ENCODE measurements at places on chromosomes 1 and 21. TPM values are rescaled to one million over a fixed set of nuclear protein-coding genes. Genes with fewer than 3 reads are reported as not detected.

FCER1A gene
- 0.07 TPM for polyA plus RNA-seq

TACSTD2 gene
- polyA plus RNA-seq = 0.30 TPM

PTPN22 gene
- 0.15 TPM for polyA plus RNA-seq

DCDC2B gene
- not detected for polyA plus RNA-seq

CD55 gene
- 318 TPM for polyA plus RNA-seq

DNA sequence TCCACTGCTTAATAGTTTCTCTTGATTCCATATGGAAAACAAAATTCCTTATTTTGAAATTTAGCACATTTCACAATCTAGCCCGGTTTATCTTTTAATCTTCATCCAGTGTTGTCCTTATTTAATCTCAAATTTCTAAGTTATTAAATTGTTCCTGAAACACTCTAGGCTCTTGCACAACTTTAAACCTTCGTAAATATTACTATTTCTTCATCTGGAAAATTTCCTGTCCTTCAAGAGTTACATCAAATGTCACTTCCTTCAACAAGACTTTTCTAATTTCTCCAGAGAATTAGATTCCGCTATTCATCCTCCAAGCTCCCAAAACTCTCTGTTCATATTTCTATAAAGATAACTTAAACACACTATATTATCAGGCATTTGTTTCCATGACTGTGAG is 6.5 kb downstream of the FMO5 start:
- no peaks in the 10 kb centered on the region for H3K4me1 ChIP-seq
- no peak overlapping the region for H3K4me3 ChIP-seq
- no peaks in the 10 kb centered on the region for H3K36me3 ChIP-seq
- H3K27ac ChIP-seq = no peak overlapping the region
- no peak for DNase-seq
- no peaks in the 10 kb centered on the region for H3K27me3 ChIP-seq

DNA sequence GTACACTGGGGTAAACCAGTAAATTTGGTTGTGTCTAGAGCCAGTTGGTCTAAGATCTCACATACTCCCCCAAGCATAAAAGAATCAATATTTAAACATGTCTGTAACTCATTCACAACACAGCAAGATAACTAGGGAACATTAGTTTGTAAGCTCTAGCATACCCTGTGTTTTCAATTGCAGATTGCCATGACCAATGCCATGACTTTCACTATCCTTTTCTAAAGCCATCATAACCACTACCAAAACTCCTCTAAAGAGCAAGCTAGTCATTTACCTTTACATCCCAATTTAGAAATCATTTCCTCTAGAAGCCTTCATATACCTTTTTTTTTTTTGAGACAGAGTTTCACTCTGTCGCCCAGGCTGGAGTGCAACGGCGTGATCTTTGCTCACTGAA is 56.5 kb upstream of the PLA2G4A start:
- H3K27ac ChIP-seq = no peak overlapping the region
- no peaks in the 10 kb centered on the region for H3K27me3 ChIP-seq
- DNase-seq = no peak

GRCh38 chr1:87864676-87865075 is 536.0 kb downstream of the LMO4 start:
- no peak for DNase-seq
- no peaks in the 10 kb centered on the region for H3K36me3 ChIP-seq
- H3K4me1 ChIP-seq = no peaks in the 10 kb centered on the region
- H3K27me3 ChIP-seq = no peaks in the 10 kb centered on the region

DNA sequence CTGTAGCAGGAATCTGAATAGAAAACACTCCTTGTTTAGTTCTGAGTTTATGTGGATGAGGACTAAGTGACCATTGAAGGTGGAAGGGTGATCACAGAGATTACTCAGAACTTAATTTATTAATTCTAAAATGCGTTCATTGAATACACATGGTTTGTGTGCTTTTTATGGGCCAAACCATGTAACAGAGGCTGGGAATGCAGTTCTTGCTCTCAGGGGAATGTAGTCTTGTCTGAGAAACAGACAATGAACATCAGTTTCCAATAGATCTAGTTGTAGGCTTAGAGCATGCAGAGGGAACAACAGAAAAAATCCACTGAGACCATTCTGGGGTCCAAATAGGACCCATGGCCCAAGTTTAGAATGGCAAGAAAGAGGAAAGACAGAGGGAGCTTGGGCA is 46.1 kb downstream of the ITSN1 start:
- H3K4me1 ChIP-seq = peaks cover 48% of the 10 kb centered on the region
- no peak for DNase-seq
- H3K4me3 ChIP-seq = no peak overlapping the region
- H3K27me3 ChIP-seq = no peaks in the 10 kb centered on the region
- no peak overlapping the region for H3K27ac ChIP-seq

DNA sequence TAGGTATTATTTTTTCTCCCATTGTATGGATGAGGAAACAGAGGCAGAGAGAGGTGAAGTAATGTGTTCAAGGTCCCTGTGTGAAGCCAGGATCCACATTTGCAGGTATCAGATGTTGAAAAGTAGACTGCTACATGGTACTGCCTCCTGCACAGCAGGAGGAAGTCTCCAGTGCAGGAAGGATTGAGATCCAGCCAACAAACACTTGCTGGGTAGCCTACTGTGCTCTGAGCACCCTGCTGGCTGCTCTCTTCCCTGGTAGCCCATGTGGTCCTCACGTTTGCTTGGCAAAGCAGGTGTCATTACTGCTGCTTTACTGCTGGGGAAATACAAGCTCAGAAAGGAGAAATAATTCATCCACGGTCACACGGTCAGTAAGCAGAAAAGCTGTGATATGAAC is 21.3 kb upstream of the GRIK3 start:
- no peak overlapping the region for H3K27ac ChIP-seq
- no peak for DNase-seq
- H3K4me1 ChIP-seq = no peaks in the 10 kb centered on the region

- H3K27me3 ChIP-seq = no peaks in the 10 kb centered on the region
- no peak overlapping the region for H3K4me3 ChIP-seq
- no peak overlapping the region for H3K27ac ChIP-seq
Measured at GRCh38 chr1:94698759-94699502, 121.2 kb upstream of the SLC44A3 start.

- H3K36me3 ChIP-seq = no peaks in the 10 kb centered on the region
- DNase-seq = no peak
- H3K4me3 ChIP-seq = no peak overlapping the region
- H3K27me3 ChIP-seq = no peaks in the 10 kb centered on the region
Measured at GRCh38 chr21:29175408-29176134, 45.1 kb downstream of the MAP3K7CL start.

GRCh38 chr1:234737967-234738314 is 128.0 kb upstream of the IRF2BP2 start:
- DNase-seq = no peak
- H3K4me1 ChIP-seq = no peaks in the 10 kb centered on the region
- H3K27me3 ChIP-seq = no peaks in the 10 kb centered on the region
- H3K27ac ChIP-seq = no peak overlapping the region
- H3K4me3 ChIP-seq = no peak overlapping the region
- no peaks in the 10 kb centered on the region for H3K36me3 ChIP-seq

GRCh38 chr1:230072296-230072695 is 5.3 kb downstream of the GALNT2 start:
- H3K4me3 ChIP-seq = no peak overlapping the region
- no peaks in the 10 kb centered on the region for H3K36me3 ChIP-seq
- DNase-seq = no peak
- H3K27me3 ChIP-seq = no peaks in the 10 kb centered on the region

- peak overlapping the region; percentile 51 for H3K27ac ChIP-seq
- H3K4me3 ChIP-seq = no peak overlapping the region
- H3K27me3 ChIP-seq = no peaks in the 10 kb centered on the region
- no peaks in the 10 kb centered on the region for H3K36me3 ChIP-seq
- H3K4me1 ChIP-seq = peaks cover 24% of the 10 kb centered on the region
- DNase-seq = peak; percentile 40
Measured at GRCh38 chr1:167601442-167602383, 28.3 kb upstream of the RCSD1 start.

DNA sequence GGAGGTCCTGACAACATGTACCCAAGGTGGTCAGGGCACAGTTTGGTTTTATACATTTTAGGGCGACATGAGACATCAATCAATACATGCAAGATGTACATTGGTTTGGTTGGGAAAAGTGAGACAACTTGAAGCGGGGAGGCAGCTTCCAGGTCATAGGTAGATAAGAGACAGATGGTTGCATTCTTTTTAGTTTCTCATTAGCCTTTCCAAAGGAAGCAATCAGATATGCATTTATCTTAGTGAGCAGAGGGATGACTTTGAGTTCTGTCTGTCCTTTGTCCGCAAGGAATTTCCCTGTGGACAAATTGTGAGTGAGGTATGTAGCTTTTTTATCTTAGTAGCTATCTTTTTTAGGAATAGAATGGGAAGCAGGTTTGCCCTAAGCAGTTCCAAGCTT is 10.5 kb upstream of the RBM15 start:
- H3K27ac ChIP-seq = no peak overlapping the region
- DNase-seq = no peak
- H3K27me3 ChIP-seq = no peaks in the 10 kb centered on the region
- H3K4me1 ChIP-seq = no peaks in the 10 kb centered on the region
- H3K4me3 ChIP-seq = no peak overlapping the region
- no peaks in the 10 kb centered on the region for H3K36me3 ChIP-seq

GRCh38 chr1:75074831-75075395 is 59.3 kb upstream of the LHX8 start:
- no peak overlapping the region for H3K4me3 ChIP-seq
- no peak for DNase-seq
- no peaks in the 10 kb centered on the region for H3K36me3 ChIP-seq
- H3K4me1 ChIP-seq = no peaks in the 10 kb centered on the region

Measured in psoas muscle (tissue), 8 donors.